ENCODE measurements at places on chromosomes 2 and 18.

DNA sequence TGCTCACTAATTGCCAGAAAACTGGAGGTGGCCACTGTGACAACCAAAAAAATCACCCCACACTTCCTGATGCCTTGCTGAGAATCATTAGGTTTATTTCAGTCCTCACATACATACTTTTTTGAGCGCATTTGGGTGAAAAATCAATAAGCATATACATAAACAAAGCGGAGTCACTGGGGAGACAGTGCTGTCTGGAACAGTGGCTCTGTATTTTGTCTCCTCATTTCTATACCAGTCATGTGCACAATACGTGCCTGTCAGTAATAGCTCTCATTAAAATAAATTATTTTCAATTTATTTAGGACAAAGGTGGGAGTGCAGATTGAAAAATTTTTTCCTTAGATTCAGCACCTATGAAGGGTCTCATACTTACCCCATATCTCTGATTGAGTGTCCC is 48.2 kb downstream of the CXCR4 start:
- no peak for DNase-seq

DNA sequence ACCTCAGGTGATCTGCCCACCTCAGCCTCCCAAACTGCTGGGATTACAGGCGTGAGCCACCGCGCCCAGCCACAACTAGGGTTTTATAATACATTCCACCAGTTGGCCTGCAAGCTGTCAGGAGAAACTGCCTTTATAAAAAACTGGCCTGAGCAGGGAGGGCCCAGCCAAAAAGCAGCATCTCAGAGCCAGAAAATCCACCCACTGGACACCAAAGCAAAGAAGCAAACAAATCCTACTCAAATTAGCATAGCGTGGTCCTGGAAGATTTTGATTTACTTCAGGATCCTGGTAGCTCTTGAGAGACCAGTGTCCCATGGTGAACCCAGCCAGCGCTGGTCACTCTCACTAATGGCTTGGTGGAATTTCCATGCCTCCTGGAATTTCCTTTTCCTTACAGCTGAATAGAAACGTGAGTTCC is 60.0 kb upstream of the PXDN start:
- no peak for DNase-seq

DNA sequence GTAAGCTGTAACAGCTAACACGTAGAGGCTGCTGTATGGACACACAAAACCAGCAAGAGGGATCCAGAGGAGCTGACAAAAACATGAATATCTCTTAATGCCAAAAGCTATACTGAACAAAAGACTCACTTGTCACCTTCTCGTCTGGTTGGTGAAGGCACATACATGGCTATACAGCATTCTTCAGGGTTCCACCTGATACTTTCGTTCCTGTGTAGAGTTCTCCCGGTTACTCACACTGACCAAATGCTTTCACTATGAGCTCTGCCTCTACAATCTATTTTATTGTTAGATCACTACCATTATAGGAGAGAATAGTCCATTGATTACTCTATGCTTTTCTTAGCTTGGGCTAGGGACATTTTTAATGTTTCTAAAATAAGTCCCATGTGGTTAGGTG is 193.1 kb downstream of the HNMT start:
- no peak for DNase-seq

DNA sequence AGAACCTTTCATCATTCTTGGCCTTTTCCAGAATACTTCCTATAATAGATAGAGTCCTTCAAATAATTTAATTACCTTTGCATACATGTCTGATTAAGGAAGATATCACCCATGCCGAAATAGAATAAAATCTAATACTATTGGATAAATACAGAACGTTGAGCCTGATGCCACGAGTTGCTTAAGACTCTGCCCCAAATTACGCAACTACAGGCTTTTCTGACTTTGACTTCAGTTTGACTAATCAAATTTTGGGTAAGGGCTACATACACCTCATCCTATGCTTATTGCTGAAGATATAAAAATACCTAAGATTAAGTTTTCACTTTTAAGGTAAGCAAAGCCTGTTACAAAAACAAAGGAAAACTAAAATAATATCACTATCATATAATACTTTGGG is 1065.1 kb upstream of the NRXN1 start:
- DNase-seq: no peak

GRCh38 chr2:195838002-195838401 is 181.0 kb downstream of the SLC39A10 start:
- no peak for DNase-seq
